Stimulated activated CD4-positive, alpha-beta T cell treated with anti-CD3 and anti-CD28 coated beads, Interleukin-1b, Interleukin-23, amount 100 ng/mL, for 1 hour (primary cell): ENCODE measurements at places on chromosomes 11 and 22.

- DNase-seq, result no peak
These were observed 108.9 kb downstream of the MORC2 start for GRCh38 chr22:30859714-30860095.

DNA sequence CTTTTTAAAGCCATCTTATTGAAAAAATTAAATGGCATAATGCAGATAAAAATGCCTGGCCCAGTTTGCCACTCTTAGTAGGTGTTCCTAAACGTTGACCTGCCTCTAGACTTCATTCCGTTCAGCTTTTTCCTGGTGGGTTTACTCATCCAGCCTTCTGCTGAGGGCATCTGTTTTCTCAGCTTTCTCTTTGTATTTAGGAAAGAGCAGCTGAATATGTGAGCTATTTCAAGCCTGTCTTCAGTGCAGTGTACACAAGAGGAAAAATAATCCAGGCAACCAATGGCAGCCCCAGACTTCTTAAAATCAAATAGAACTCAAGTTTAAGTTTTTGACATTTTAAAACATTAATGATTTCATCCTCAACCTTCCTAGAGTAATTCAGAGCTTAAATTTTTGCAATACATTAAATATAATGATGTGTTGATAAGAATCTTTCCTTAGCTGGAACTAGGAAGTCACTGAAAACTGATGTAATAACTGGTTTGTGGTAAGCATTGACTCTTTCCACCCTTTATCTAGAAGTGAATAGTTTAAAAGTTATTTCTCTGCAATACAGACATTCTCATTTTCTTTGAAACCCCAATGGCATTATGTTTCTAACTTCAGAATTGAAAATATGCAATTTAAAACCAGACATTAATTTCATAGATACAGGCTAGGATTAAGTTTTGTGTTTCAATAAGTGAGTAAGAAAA lies 165.4 kb downstream of the AASDHPPT start:
- no peak for DNase-seq

GRCh38 chr11:39960206-39960605 lies 1499.2 kb downstream of the LRRC4C start:
- no peak for DNase-seq

GRCh38 chr11:120354779-120355178 lies 18.6 kb downstream of the ARHGEF12 start:
- no peak for DNase-seq

GRCh38 chr11:128328955-128329551 lies 258.3 kb downstream of the ETS1 start:
- DNase-seq, result no peak

DNA sequence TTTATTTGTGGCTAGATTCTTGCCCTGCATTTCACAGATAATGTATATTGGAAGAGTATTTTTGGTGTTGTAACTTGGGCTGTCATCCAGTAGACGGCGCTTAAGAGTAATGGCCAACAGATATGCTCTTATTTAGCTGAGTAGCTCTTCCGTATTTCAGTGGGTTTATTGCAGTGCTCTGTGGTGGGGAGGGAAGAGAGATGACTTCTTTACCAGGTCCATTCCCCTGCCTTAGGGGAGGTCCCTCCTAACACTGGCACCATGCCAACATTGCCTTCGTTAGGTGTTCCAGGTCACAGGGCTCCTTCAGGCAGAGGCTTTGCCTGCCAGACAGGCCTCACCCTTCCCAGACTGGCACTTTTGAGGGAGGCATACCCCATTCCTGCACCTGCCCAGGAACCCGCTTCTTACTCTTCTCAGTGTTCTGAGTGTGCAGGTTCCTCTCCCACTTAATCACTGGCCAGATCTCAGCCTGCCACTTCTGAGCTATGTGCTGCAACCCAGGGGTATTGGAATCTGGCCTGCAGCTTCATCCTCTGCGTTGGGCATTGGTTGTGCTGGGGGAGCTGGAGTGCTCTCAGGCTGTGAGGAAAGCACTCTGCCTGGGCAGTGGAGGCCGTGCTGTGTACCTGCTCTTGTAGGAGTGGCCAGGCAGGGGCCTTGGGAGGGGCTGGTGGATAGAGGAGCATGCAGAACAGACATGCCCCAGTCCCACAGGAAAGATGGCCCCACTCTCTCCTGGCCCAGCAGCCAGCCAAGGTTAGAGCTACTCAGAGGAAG lies 29.4 kb upstream of the SLN start:
- no peak for DNase-seq

DNA sequence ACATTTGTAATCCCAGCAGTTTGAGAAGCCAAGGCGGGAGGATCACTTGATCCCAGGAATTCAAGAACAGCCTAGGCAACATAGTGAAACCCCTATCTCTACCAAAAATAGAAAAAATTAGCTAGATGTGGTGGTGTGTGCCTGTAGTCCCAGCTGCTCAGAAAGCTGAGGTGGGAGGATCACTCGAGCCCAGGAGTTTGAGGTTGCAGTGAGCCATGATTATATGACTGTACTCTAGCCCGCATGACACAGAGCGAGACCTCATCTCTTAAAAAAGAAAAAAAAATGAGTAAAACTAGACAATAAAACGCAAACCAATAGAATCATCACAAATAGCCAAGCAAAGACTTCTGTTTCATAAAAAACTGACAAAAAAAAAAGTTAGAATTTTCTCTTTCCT lies 21.8 kb downstream of the NUCB2 start:
- no peak for DNase-seq
